Psoas muscle (tissue), 8 donors: ENCODE measurements at places on chromosomes 6 and 20.

GRCh38 chr20:59680148-59680650 lies 75.9 kb downstream of the PHACTR3 start:
- no peaks in the 10 kb centered on the region for H3K36me3 ChIP-seq
- H3K4me3 ChIP-seq: no peak overlapping the region
- H3K4me1 ChIP-seq: no peaks in the 10 kb centered on the region
- H3K27me3 ChIP-seq: no peaks in the 10 kb centered on the region
- H3K27ac ChIP-seq: no peak overlapping the region

DNA sequence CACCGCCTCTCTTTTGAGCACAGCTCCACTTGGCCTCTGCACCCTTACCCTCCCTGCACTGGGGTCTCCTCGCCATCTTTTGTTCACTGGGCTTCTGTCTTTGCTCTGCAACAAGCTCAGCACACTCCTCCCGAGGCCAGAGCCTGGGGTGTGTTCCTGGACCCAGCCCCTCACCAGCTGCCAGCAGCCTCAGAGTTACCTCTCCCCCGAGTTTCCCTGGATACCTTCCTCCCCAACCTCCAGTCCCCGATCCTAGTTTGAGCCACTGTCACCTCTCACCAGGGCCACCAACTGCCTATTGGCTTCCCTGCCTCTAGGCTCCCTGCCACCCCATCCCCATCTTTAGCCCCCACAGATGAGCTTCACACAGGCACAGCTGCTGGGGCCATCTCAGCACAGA lies 12.3 kb downstream of the CYP21A2 start:
- no peaks in the 10 kb centered on the region for H3K27me3 ChIP-seq
- DNase-seq: peak; percentile 20
- no peak overlapping the region for H3K27ac ChIP-seq

- no peak overlapping the region for H3K4me3 ChIP-seq
- no peak for DNase-seq
- peaks cover 14% of the 10 kb centered on the region for H3K27me3 ChIP-seq
- H3K27ac ChIP-seq: no peak overlapping the region
- no peaks in the 10 kb centered on the region for H3K36me3 ChIP-seq
Observed at GRCh38 chr20:58568483-58569240, 53.5 kb upstream of the APCDD1L start.

DNA sequence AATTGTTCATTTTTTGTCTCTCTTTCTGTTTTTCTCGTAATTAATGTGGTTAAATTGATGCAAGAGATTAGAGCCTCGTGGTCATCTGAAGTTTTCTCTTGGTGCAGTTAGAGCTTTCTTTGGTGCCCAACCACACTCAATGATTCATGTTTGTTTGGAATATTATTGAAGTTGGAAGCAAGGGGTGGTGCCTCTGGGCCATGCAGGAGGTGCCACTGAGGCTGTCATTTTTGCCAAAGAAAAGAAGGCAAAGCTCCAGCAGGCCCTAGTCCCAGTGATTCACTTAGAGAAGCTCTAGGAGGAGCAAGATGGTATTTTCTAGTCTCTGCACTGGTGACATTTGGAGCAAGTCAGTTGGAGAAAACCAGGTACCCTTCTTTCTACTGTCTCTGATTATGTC lies 144.5 kb upstream of the RALGAPA2 start:
- H3K4me1 ChIP-seq: no peaks in the 10 kb centered on the region
- H3K4me3 ChIP-seq: no peak overlapping the region
- no peaks in the 10 kb centered on the region for H3K36me3 ChIP-seq
- no peak overlapping the region for H3K27ac ChIP-seq

- H3K27me3 ChIP-seq: no peaks in the 10 kb centered on the region
- no peak overlapping the region for H3K4me3 ChIP-seq
- DNase-seq: no peak
Observed at GRCh38 chr20:50579511-50579910, 69.3 kb downstream of the PTPN1 start.

- no peaks in the 10 kb centered on the region for H3K4me1 ChIP-seq
- no peaks in the 10 kb centered on the region for H3K27me3 ChIP-seq
- H3K4me3 ChIP-seq: no peak overlapping the region
- DNase-seq: no peak
Observed at GRCh38 chr6:21777846-21778245, 184.3 kb downstream of the SOX4 start.
